Erythroblast (primary cell): ENCODE measurements at places on chromosomes 12 and 14.

GRCh38 chr12:108140501-108140900 is 11.4 kb downstream of the WSCD2 start:
- no peak for DNase-seq

DNA sequence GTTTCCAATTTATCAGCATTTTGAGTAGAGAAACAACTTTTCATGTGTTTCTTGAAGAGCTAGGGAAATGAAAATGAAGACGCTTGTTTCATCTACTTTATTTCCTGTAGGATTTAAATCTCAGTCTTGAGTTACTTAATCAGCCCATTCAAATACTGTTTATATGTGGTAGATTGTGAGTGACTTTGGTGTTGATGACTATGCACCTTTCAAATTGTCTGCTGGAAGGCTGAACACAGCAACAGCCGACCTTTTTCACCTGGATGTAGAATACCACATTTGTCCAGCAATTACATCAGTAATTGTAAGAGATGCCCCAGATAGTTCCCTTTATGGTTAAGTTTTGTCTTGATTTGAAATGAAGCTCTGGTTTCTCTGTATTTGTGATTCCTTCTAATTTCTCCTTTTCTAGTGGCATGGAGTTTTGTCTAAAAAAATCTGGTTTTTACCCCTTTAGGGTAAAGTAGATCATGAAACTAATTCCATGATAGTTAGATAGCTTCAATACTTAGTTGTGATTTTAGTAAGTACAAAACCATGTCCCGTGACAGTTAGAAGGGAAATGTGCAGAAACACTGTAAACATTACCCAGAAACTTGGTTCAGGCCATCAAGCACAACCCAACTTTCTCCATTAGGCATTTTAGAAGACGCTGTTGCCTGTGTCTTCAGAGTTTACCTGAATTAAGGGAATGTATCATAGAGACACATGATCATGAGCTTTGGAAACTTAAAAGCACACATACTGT is 165.0 kb downstream of the SRGAP1 start:
- no peak for DNase-seq

- no peak for DNase-seq
Measured at GRCh38 chr12:131367983-131368667, 342.8 kb upstream of the SFSWAP start.

DNA sequence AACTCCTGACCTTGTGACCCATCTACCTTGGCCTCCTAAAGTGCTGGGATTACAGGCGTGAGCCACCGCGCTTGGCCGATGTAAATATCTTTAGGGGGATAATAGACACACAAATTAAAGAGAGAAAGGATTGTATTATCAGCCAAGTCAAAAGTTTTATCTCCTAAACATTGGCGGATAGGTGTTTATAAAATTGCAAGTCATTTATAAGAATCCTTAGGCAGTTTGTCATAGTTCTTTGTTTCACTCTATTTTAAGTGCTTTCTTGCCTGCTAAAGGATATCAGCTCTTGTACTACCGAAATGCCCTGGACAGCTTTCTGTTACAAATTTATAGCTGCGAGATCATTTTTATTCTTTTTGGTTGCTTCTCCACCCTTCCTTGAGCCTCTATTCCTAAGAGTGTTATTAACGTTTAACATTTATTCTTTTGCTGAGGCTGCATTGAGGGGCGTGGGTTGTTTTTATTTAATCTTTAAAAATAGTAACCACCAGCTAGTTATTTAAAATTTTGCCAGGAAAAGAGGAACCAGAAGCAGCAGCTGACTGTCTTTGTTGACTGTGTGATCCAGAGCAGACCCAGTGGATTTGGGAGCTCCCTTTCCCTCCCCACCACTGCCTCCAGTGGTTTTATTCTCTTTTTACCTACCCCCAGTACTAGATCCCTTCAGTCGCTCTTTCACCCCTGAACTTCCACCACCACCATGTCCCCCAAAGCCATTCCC is 106.4 kb downstream of the DIP2B start:
- DNase-seq, result no peak

- DNase-seq, result no peak
Measured at GRCh38 chr12:21850419-21850818, 75.9 kb upstream of the KCNJ8 start.

DNA sequence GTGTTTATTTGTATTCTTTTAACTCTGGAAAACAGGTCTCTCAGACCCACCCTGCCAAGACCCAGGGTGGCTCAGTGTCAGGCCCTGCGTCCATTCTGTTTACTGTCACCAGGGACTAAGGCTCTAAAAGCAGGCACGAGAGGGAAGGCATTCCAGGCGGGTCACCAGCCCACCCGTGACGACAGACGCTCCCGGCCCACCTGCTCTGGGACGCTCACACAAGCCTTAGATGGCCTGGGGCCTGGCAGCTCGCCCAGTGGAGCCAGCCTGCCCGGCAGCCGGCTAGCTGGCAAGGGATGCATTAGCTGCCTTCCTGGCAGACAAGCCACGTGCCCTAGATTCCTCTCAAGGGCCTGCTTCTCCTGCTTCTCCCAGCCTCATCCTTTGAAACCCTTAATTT is 9.2 kb upstream of the NUAK1 start:
- no peak for DNase-seq

- DNase-seq, result peak; percentile 5
Measured at GRCh38 chr14:89957791-89958190, 2.1 kb downstream of the TDP1 start.

- no peak for DNase-seq
Measured at GRCh38 chr12:19095756-19096480, 33.6 kb upstream of the PLEKHA5 start.

DNA sequence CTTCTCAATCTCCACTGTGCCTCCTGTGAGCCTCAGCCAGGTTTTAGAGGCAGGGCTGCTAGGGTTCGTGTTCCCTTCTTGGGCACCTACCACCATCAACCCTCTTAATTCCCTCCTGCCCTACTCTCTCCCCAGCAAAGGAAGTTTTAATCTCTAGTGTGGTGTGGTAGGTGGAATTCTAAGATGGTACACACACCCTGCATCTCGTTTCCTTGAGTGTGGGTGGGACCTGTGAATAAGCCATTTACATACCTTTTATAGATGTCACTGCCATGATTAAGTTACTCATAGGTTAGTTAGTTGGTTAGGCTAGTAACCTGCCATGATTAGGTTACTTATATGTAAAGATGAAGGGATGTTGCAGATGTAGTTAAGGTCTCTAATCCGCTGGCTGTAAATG is 114.8 kb upstream of the VRK1 start:
- no peak for DNase-seq

DNA sequence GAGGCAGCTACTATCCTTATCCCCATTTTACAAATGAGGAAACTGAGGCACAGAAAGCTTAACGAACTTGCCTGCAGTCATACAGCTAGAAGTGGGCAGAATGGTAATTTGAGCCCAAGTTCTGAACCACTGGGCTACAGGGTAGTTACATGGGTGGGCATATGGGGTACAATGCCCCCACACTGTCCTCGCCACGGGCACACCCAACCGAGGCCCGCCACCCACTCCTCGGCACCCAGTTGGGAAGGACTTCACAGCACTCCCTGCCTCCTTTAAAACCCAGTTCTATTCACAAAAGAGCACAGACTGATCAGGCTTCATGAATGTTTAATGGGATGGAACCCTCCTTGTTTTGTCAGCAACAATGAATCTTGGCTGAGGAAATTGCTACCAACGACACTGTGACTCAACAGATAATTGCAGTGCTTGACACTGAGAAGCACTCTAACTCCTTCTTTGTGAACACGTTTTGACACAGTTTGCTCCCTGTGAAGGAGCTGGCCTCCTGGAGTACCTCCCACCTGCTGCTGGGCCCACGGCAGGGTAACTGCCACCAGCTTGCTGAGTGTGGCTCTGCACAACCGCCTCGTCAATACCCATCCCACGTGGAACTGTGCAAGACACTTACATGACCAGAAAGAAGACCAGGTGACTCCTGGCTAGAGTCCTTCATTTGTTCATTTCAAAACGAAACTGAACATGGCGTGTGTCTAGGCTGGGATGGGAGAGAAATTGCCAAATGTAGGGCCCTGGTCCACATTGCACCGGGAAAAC is 63.5 kb downstream of the CLMN start:
- DNase-seq, result no peak

GRCh38 chr14:58428118-58428683 is 682 bp downstream of the KIAA0586 start:
- peak; percentile 78 for DNase-seq

GRCh38 chr14:42918615-42919014 is 1311.9 kb downstream of the LRFN5 start:
- DNase-seq, result no peak

DNA sequence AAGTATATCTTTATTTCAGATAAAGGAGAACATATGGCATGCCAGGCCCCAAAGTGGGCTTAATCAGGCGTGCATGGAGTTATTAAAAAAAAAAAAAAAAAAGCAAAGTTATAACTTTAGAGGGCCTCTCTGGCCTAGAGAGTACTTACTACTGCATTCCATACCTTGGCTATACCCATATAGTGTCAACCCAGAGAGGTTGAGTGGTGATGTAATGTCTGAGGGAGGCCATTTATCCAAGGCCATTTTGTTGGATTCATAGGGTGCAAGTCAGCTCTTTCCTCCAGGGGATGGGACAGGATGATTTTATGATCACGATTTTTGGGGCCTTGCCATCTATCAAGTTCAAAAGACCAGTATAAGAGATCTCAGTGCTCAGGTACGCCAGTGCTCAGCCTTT is 66.4 kb downstream of the DCAF5 start:
- no peak for DNase-seq

DNA sequence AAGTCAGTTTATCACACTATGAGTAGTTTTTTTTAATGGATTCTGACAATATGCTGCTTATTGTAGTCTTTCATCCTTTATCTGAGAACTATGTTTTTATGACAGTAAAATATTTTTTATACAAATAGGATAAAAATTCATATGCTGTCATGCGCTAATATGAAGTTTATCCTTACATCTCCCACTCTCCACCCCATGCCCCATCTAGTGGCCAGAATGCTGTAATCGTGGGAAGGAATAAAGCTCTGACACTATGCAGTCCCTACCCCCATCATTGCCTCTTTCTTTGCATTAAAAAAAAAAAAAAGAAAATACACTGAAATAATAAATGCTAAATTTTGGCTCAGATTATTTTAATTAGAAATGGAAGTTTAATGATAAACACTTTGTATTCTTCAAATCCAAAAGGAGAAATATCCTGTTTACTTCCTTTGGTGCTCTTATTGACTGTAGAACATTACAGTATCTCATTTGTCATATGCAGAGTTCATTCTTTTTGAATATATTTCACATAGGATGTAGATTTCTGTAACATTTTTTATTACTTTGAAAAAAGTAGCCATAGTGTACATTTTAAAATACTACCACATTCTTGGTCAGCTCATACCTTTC is 145.9 kb upstream of the SLCO1C1 start:
- peak; percentile 34 for DNase-seq

DNA sequence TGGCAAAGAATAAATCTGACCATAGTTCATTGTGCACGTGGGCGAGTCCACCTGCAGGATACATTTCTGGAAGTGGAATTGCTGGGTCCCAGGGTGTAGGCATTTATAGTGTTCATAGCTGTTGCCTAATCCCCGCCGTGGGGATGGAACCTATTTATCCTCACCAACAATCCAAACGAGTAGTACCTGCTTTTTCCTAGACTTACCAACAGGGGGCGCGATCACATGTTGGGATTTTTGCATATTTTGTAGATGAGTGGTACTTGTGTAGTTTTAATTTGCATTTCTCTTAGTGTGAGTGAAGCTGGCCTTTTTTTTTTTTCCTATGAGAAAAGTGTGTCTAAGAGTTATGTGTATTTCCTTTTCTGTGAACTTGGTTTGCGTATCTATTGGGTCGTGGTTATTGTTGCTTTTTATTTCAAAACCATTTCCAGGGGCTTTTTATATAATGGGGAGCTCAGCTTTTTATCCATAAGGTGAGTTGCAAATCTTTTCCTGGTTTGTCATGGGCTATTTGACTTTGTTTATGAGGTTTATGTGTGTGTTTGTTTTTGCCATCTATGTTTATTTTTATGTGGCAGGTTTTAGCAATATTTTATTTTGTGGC is 67.2 kb downstream of the CCDC92 start:
- DNase-seq, result peak; percentile 65

DNA sequence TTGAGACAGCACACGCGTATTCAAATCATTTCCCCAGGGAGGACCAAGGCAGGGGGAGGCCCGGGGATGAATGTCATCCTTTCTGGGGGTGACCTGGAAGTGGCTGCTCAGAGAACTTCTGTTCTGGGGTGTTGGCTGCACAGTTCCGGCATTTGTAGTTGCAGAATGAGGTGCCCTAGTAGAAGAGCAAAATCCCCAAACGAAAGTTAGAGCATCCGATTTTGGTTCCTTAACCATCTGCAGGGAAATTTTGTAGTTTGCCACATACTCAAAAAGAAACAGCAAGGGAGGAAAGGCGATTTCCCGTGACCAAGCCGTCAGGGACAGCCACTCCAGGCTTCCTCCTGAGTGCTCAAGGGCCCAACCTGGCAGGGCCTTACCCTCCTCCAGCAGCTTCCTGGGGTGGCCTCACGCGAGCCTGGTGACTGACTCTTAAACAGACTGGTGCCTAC is 13.0 kb upstream of the TRAF3 start:
- no peak for DNase-seq

DNA sequence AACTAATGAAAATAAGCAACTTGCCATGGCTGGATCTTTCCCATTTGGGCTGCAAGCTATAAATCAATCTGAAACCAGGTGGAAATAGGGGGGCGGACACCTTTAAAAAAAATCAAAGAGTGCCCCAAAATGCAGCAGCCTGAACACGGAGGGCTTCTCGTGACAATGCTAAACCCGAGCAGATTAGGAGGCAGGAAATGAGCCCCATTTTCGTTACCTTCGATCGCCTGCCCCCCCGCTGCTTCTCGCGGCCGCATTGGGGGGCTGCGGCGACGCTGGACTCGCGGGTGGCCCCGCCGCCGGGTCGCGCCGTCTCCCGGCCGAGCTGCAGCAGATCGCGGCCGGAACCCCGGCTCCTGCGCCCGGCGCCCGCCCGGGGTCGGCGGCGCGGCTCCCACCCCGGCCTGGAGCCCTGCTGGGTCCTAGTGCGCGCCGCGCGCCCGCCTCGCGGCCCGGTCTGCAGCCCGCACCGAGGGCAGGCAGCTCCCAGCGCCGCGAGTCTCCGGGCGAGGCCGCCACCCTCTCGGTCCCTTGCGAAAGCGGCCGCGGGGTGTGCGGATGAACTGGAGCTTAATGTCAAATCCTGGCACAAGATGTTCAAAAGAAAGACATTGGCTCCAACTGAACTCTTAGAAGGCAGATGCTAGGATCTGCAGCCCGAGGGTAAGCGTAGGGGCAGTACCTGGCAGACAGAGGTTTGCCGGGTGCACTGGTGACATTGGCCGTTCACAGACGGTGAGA is 201.9 kb upstream of the FOXN3 start:
- peak; percentile 69 for DNase-seq
